ENCODE measurements at places on chromosomes 12 and 14.

DNA sequence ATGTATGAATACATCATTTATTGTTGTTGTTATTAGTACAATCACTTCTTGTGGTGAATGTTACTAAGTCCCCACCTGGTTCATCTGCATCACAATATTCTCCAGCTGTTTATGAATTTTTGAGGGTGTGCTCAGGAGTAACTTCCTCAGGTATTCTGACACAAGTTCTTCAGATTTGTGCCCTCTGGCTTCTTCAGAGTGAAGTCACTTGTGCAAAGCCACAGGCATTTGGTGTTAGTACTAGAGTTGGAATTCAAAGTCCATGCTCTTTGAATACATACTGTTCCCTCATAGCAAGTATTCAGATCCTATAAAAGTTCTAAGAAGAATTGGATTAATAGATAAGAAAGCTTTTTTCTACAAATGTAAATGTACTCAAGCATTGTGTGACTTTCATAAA lies 150.3 kb upstream of the AVPR1A start:
- no peak for DNase-seq

GRCh38 chr12:110733900-110734299 lies 8.8 kb downstream of the PPP1CC start:
- DNase-seq, result no peak

DNA sequence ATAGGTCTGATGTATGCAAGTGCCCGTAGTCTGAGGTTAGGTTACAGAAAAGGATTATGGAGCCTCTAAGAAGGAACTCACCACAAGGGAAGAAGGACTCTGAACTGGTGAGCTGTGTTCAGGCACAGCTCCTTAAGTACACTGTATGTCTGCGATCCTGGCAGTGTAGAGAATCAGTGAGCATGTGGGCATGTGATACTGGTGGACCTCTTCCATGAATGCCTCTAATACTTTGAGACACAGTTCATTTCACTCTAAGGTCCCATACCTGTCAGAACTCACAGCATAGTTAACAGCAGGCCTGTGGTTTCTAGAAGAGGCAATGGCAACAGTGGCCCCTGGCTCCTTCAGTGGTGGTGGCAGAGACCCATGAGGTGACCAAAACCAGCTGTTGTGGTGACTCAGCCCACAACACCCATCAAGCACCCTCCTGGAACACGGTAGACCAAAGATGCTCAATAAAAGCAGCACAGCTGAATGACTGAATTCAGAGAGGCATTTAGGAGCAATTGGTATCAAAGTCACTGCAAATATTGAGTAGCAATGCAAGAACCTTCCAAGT lies 6.9 kb upstream of the OR6J1 start:
- no peak for DNase-seq

DNA sequence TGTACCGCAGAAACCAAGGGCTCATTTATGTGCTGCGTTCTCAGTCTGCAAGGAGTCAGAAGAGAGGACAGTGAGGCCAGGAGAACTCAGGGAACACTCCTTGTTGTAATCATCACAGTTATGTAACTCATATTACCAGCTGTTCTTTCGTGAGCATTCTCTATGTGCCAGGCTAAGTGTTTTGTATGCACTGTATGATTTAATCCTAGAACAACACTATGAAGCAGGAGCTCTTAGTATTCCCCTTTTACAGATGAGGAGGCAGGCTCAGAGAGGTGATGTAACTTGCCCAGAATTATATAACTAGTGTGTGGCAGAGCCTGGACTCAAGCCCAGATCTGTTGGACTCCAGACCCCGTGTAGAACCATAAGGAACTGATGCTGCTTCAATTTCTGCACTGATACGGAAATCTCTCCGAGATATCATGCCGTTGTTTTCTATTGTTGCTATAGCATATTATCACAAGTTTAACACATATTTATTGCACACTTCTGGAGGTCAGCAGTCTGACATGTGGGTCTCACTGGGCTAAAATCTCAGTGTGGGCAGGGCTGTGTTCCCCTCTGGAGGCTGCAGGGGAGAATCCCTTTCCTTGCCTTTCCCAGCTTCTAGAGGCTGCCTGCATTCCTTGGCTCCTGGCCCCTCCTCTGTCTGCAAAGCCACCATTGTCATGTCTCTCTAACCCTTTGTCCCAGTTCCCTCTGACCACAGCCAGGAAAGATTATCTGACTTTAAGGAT lies 16.3 kb upstream of the CD9 start:
- no peak for DNase-seq

DNA sequence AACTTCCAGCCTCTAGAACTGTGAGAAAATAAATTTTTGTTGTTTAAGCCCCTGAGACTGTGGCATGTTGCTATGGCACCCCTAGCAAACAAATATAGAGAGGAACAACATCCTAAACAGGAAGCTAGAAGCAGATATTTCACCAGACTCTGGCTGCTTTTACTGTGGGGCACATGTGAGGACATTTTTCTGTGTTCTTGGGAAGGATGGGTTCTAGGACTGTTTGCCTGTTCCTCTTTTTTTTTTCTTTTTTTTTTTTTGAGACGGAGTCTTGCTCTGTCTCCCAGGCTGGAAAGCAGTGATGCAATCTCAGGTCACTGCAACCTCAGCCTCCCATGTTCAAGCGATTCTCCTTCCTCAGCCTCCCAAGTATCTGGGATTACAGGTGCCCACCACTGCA lies 4.2 kb upstream of the HRK start:
- DNase-seq, result no peak

DNA sequence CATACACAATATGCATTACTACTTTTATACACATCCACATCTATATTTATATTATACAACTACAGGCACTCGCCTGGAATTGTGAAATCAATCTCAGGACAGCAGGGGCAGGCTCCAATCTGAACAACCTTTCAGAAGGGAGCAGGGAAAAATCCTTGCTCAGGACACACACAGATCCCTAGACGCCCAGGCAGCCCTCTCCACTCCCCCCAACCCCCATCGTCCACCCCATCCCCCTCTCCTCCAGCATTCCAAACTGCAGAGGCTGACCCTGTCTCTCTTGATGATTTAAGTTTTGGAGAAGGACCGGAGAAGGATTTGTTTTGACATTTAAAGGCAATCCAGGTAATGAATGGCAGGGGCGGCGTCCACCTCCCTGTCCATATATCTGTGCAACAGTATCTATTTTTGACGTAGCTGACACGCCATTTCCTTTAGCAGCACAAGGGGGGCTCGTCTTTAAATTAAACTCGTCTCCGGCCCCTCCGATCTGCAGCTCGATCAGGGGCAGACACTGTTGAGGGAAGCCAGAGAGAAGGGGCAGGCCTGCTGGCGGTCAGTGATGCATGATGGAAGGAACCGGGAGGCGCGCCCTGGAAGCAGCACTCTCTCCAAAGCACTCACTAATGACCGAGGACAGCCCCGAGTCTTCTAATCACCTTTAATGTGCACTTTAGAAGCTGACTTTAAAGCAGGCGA lies 95.0 kb upstream of the TBX5 start:
- DNase-seq, result no peak

GRCh38 chr14:75312341-75312740 lies 33.7 kb downstream of the FOS start:
- no peak for DNase-seq
